ENCODE measurements at places on chromosomes 7 and 10.

DNA sequence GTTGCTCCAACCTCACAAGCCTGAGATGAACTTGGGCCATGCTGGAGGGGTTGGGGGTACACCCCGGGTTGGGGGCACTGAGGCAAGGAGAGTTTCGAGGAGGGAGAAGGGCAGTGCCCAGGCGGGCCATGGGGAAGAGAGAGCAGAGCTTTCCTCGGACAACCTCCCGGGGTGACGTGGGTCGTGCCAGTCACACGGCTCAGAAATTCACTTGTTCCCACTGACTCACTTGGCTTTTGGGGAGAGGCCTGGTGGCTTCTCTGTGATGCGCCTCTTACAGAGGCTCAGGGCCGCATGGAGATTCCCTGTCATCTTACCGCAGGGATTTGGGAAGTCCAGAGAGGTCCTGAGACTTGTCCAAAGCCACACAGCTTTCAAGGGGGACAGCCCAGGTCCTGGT is 2.9 kb downstream of the LAT2 start:
- no peak for DNase-seq

- DNase-seq, result no peak
Observed at GRCh38 chr10:58322072-58322834, 12.6 kb upstream of the UBE2D1 start.

DNA sequence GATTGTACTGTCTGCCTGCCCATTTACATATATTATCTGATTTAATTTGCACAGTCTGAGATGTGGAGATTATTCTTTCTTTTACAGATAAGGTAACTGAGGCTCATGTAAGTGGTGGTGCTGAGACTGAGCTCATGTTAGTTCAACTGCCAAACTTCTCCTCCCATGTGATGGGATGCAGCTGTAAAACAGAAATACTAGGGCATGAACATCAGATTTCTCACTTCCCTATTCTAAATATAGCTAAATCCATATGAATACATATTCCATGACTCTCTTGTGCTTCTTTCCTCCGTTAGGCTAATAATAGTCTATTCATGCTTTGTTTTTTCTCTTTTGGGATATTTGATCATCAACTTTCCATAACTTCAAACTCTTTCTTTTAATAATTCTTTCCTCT is 84.7 kb downstream of the PTPRZ1 start:
- DNase-seq, result no peak

- DNase-seq, result no peak
Observed at GRCh38 chr10:132383751-132384196, 13.2 kb upstream of the PWWP2B start.

DNA sequence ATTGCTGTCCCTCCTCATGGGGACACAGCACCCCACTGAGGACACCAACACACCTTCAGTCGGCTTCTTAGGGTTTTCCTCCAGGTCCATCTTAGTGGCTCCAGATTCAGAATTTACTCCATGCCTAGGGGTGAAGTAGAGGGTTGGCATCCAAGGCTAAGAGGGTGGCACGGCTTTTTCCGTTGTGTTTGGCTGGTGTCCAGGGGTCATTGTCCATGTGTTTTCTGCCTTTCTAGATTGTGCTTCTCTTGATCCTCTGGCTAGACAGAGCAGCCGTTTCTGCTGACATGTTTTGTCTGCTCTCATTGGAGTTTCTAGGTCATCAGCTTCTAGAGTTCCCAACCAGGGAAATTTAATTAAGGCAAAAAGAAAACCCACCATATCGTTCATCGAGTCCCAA is 291.6 kb upstream of the CELF2 start:
- DNase-seq, result no peak

GRCh38 chr7:133887459-133887858 is 239.7 kb upstream of the LRGUK start:
- no peak for DNase-seq

DNA sequence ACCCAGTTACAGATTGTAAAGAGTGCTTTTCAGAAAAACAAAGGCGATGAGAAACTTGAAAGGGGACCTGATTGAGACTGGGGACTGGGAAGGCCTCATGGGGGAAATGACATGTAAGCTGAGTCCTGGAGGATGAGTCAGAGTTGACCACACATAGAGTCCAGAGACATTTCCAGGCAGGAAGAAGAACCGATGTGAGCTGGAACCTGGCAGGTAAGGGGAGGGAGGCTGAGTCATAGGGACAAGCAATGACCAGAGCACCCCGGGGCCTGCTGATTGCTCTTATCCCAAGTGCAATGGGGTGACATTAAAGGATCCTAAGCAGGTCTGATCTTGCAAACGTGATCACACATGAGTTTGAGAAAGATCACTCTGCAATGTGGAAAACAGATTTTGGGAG is 11.7 kb downstream of the TLL2 start:
- no peak for DNase-seq

GRCh38 chr10:119461923-119462322 is 80.6 kb downstream of the RGS10 start:
- DNase-seq, result no peak

GRCh38 chr7:81851413-81851812 is 81.6 kb upstream of the HGF start:
- DNase-seq, result no peak

- no peak for DNase-seq
Observed at GRCh38 chr10:130498934-130499333, 362.7 kb downstream of the GLRX3 start.

- DNase-seq, result no peak
Observed at GRCh38 chr10:89144836-89145235, 62.3 kb downstream of the CH25H start.

DNA sequence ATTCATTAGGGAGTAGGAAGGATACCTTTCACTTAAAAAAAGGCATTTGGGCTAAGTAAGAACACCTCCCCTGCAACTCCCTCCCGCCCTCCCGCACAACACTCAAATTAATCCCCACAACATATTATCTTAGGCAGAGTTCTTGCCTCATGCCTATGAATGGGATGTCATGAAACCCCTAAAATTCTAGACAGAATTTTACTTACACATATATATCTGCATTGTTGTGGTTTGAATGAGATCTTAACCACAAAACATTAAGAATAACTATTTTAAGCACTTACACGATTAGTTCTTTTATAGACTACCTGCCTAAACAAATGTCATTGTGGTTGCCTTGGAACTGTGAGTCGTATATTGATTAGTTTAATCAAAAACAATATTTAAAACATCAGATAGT is 4.5 kb upstream of the ITGB1 start:
- DNase-seq, result no peak

GRCh38 chr10:128035557-128035973 is 90.7 kb downstream of the MKI67 start:
- DNase-seq, result peak; percentile 81

DNA sequence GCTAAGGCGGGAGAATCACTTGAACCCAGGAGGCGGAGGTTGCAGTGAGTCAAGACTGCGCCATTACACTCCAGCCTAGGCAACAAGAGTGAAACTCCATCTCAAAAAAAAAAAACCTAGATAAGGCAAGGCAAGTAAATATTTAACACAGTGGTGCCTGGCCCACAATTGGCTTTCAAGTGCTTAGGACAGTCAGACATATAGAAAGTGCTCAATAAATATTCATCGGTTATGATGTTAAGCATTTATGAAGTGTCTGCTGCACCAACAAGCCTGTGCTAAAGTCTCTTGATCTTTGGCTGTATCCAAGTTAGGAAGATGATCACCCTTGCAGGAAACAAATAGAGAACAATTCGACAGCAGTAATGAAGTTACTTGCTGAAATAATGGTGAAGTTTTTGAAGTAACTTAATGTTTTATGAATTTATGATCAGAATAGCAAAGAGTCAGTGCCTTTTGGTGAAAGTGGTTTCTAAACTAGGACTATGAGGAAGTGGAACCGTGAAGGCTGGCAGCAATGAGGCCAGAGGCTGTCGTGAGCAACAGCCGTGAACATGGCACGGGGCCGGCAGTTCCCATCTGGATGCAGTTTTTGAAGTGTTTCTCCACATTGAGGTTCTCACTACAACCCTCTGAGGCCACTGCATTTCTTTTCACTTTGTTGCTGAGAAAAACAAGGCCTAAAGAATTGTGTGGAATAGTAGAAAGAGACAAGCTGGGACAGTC is 48.1 kb upstream of the GATA3 start:
- no peak for DNase-seq

DNA sequence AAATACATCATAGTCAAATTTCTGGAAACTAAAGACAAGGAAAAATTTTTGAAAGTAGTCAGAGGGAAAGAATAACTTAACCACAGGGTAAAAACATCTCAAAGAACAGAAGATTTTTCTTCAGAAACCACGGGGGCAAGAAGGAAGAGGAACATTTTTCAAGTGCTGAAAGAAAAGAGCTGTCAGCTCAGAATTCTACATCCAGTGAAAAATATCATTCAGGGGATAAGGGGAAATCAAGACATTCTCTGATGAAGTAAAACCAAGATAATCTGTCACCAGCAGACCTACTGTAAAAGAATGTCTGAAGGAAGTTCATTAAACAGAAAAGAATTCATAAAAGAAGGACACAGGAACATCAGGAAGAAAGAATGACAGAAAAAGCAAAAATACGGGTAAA is 111.2 kb upstream of the TMEM72 start:
- no peak for DNase-seq

GRCh38 chr7:92044940-92045339 is 89.3 kb downstream of the CYP51A1 start:
- no peak for DNase-seq

DNA sequence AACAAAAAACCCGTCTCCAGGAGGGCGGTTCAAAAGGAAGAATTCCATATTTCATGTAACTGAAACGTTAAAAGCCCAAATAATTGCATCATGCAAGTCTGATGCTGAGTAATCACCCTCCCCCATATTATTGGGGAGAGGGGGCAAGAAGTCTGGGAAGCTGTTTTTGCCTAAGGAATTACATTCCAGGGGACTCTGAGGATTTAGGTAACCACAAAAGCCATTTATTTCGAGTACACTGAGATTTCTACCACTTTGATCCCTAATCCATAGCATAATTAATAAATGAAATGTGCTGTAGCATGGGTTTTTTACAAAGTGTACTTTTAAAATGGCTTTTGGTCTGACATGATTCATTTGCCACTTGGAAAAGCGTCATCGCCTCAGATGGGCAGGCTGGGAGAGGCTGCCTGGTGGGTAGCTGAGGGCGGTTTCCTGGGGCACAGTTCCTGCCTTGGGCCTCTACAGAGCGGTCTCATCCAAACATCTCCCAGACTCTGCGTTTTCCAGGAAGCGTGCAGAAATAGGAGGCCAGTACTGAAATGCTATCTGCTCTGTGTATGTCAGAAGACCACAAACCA is 106.5 kb downstream of the TCF7L2 start:
- DNase-seq, result no peak

Measured in activated CD4-positive, alpha-beta T cell treated with anti-CD3 and anti-CD28 coated beads, Interleukin-2, amount 50 U/mL, for 48 hours (primary cell).